ENCODE measurements at places on chromosomes 12 and 14. TPM values are rescaled to one million over a fixed set of nuclear protein-coding genes. Genes with fewer than 3 reads are reported as not detected.
A peak's percentile ranks its signal among the peaks of the same experiment; 100 is the strongest.

DNA sequence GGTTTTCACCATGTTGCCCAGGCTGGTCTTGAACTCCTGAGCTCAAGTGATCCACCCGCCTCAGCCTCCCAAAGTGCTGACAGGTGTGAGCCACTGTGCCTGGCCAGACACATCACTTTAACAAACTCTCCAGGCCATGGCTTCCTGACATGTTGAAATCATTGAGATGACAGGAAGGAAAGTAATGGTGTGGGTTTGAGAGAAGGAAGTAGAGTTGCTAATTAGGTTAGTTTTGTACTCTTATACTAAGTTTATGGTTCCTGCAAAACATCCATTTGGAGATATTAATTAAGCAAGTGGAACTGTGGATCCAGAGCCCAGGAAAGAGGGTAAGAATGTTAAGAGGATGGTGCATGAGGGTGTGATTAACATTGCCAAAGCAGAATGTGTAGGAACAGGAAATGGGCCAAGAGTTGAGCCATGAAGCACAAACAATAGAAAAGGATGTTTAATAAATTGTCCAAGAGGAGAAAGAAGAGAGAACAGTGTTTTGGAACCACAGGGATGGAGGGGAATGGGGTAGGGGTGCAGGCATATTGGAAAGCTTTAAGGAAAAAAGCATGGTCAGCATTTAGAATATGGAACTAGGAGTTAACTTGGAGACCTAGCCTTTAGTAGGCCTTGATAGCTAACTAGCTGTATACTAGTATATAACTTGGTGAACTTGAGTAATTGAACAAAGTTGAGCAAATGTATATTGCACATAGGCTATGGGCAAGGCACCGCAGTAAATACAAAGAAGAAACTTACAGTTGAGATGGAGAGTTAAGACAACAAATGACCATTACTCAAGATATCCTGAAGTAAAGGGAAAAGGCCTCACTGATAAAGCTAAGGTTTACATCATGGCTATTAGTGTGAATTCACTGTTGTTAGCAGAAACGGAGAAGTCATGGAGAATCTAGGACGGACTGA, 91.3 kb upstream of the DNM1L start:
- H3K27ac ChIP-seq = no peak overlapping the region
- no peaks in the 10 kb centered on the region for H3K27me3 ChIP-seq
- H3K4me3 ChIP-seq = no peak overlapping the region
- H3K36me3 ChIP-seq = peaks cover 4% of the 10 kb centered on the region

DNA sequence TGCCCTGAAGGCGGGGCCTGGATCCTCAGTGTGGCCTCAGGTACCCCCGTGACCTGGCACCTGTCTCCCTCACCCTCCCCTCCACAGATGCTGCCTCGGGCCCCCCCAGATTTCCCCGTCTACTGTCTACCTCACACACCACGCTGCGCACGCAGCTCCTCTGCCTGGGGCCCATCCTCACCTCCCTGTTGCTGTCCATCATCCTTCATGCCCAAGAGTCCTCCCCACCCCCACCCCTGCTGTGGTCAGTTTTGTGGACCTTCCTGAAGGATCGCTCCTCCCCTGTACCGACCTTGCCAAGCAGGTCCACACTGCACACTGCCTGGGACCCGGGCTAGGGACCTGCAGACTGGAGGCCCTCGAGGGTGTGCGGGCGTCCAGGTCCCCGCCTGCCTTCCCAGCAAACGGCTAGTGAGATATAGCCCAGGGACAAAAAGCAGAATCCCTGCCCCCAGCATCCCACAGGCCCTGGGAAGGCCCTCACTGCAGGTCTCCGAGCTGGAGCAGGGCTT, 197.4 kb upstream of the DIO3 start:
- H3K36me3 ChIP-seq = no peaks in the 10 kb centered on the region
- no peak for DNase-seq
- peaks cover 44% of the 10 kb centered on the region for H3K4me1 ChIP-seq
- peaks cover 2% of the 10 kb centered on the region for H3K27me3 ChIP-seq
- H3K4me3 ChIP-seq = no peak overlapping the region

- peaks cover 6% of the 10 kb centered on the region for H3K4me1 ChIP-seq
- H3K27me3 ChIP-seq = no peaks in the 10 kb centered on the region
- no peak for DNase-seq
- H3K27ac ChIP-seq = no peak overlapping the region
- no peak overlapping the region for H3K4me3 ChIP-seq
These were observed 168.9 kb downstream of the VRK1 start for GRCh38 chr14:96965885-96966595.

GRCh38 chr12:105741786-105742566, 396.8 kb downstream of the NUAK1 start:
- H3K27me3 ChIP-seq = no peaks in the 10 kb centered on the region
- no peak overlapping the region for H3K4me3 ChIP-seq
- H3K4me1 ChIP-seq = peaks cover 14% of the 10 kb centered on the region
- H3K27ac ChIP-seq = peak overlapping the region; percentile 8
- peak; percentile 41 for DNase-seq
- no peaks in the 10 kb centered on the region for H3K36me3 ChIP-seq

DDN gene
- polyA plus RNA-seq = 1.5 TPM
